Fibroblast of skin of abdomen (primary cell): ENCODE measurements at places on chromosomes 5 and 9.
A peak's percentile ranks its signal among the peaks of the same experiment; 100 is the strongest.

GRCh38 chr9:85443190-85443598 lies 298.6 kb downstream of the AGTPBP1 start:
- no peak for DNase-seq

- DNase-seq: peak; percentile 95
These were observed 486.7 kb downstream of the RAB3C start for GRCh38 chr5:59069438-59070079.

- no peak for DNase-seq
These were observed 85.5 kb upstream of the MYO10 start for GRCh38 chr5:17021602-17021932.

- DNase-seq: no peak
These were observed 3.8 kb upstream of the PRKAA1 start for GRCh38 chr5:40801771-40802562.

DNA sequence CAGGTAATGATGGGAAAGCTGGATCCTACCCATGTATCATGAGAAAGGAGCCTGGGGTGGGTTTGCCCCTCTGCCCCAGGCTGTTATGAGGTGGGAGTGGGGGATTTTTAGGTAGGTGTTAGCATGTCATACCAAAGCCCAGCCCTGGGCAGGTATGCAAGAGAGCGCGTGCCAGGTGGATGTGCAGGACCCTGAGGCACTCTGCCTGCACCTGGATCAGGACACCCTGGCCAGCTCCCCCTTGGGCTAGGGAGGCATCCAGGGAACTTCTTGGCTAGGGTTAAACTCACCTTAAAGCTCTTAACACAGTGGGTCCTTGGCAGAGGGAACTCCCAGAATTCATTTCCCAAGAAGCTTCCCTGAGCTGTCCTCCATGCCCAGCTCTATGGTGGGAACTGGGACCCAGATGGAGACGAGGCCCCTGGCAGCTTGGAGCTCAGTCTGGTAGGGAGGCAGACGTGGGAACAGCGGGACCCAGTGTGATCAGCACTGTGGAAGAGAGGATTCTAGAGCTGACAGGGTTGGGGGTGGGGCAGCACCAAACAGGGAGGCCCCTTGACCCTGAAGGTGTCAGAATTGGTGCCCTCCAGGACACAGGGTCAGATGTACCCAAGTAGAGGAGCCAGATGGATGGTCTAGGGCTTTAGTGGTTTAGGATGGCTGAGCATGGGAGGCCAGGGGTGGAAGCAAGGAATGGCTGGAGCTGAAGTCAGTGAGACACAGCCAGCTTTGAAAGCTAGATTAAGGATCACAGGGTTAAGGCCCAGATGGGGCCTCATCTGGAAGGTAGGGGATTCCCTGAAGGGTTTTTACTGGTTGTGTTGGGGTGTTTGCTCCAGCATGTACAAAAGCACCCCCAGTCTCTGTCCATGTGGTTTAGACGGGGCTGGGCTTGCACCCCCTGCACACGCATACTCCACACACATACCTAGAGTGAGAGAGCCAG lies 2.2 kb upstream of the PRR7 start:
- DNase-seq: no peak

- DNase-seq: no peak
These were observed 1123.8 kb upstream of the CDH6 start for GRCh38 chr5:30069441-30070263.

DNA sequence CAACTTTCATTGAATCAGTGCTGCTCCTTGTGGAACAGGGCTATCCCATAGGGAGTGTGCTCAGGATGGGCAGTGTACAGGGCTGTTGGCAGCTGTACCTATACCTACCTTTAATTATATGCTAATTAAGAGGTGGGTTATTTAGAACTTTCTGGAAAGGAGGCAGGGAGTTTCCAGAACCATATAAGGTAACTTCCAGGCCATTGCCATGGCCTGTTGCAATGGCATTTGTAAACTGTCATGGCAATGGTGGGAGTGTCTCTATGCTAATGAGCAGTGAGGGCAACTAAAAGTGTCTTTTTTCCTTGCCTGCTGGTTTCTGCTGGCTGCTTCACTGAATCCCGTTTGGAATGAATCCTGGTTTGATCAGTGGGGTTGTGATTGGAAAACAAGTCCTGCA lies 2.3 kb upstream of the ARHGAP26 start:
- no peak for DNase-seq

- DNase-seq: no peak
These were observed 233.7 kb upstream of the MSX2 start for GRCh38 chr5:174490728-174491127.

DNA sequence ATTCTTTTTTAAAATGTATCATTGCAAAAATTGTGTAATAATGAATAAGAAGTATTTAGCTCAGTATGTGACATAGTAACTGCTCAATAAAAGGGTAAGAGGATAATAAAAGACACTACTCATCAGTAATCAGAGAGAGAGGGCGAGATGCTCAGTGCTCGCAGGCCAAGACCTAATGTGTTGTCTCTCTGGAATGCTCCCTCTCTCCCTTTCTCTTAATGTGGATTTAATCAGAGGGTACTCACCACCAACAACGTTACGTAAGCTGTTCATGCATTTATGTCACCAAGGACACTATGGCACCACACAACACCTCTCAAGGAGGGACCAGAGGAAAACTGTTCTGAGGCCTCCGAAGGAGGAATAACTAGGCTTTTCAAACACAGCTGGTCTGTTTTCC lies 42.5 kb downstream of the WHRN start:
- peak; percentile 9 for DNase-seq

GRCh38 chr5:40223884-40224402 lies 455.8 kb upstream of the PTGER4 start:
- peak; percentile 92 for DNase-seq

- peak; percentile 31 for DNase-seq
These were observed 13.9 kb downstream of the PTAR1 start for GRCh38 chr9:69745716-69746437.

DNA sequence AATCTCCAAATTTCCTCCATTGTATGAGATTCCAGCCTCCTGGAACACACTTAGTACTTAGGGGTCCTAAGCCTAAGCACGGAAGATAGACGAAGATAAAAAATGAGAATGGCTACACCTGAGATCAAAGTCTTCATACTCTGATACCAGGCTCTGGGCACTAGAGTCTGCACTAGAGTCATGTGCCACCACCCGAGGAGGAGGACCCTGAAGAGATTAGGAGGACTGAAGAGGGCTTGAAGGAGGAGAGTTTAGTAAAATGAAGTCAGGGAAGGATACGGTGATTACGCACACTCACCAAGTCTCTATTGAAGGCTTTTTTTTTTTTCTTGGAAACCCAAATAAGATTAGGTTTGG lies 573 bp upstream of the SPATA24 start:
- DNase-seq: no peak

DNA sequence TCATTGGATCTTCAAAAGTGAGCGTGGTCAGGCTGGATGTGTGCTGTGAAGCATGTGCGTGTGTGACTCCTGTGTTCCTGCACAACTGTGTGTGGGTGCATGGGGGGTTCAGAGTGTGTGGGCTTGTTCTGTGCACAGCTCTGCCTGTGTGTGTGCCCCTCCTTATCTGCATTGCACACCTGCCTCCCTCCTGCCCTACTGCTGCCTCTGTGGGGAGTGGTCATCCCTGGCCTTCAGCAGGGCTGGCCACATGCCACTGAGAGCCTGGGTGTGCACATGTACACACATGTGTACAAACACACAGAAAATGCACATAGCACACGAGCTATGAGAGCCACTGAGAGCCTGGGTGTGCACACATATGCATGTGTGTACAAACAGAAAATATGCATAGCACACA lies 92.1 kb downstream of the CACNA1B start:
- DNase-seq: no peak

- peak; percentile 4 for DNase-seq
These were observed 813 bp downstream of the ERMP1 start for GRCh38 chr9:5832071-5832537.

DNA sequence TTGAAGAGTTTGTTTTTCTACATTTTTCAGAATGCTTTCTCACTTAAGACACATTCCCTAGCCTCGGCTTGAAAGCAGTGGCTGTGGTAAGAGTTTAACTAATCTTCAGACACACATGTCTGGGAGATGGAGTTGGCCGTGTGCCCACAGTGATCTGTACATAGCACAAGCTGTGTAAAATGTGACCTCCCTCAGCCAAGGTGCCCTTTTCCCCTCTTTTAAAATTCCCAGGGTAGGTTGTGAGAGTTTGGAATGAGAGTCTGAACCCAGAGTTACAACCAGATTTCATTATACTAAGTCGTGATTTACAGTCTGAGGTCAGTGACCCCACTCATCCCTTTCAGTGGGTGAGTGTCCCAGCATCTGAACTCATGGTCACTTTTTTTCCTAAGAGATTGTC lies 230.4 kb downstream of the DOCK8 start:
- DNase-seq: peak; percentile 39

DNA sequence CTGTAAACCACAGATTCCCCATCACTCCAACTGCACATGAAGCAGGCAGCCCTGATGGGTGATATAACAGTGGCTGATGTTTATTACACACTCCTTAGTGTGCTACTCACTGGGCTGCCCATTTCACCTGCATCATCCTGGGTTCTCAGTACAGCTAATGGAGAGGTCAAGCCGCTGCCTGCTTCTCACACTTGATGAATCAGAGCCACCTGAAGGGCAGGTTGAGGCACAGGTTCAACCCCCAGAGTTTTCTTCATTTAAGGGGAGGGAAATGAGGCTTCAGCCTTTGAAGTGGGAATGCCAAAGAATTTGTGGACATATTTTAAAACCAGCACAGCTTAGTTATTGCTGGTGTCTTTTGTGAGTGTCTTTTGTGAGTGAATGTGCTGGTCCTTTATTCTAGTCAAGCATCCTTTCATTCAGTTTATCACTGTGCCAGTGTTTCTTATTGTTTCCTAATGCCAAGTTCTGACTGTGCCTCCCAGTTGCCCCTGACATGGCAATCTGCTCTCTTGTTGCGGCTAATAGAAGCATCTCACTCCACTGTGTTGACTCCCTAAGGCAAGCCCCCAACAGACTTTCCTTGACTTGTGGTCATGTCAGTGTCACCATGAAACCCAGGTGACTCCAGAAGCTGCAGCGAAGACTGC lies 109.2 kb downstream of the FBXL7 start:
- DNase-seq: no peak
